Stimulated activated CD4-positive, alpha-beta T cell treated with anti-CD3 and anti-CD28 coated beads, Interleukin-4, amount 100 ng/mL, for 24 hours (primary cell): ENCODE measurements at places on chromosomes 6 and 20.

- no peak for DNase-seq
Observed at GRCh38 chr6:26604026-26604425, 7.3 kb downstream of the ABT1 start.

DNA sequence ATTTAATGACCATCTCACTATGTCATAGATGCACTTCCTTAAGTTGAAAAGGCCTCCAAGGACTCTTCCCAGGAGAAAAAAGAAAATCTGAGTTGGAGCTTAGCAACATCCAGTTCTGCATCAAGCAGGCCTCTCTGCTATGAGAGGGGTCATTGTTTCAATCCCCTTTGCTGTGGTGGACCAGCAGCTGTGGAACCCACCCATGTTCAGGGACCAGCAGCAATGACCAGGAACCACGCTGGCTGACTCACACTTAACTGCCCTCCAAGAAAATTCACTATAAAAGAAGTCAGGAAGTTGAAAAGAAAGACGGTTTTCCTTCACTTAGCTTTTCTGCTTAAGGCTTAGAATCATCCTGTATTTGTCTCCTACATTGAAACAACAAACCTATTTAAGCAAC is 1062.4 kb upstream of the FLRT3 start:
- no peak for DNase-seq

DNA sequence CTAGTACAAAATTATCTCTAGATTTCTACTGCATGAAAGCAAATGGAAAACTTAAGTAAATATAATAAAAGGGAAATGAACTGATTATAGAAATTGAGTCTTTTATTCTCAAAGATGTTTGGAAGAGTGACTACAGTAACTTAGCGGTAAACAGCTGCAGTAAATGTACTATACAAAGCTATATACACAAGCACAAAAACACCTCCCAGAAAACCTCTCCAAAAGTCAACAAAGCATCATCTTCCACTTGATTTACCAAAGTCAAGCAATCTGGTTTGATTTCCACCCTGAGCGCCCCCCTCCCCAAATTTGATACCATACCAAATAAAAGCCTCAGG is 142.1 kb upstream of the SHLD1 start:
- no peak for DNase-seq

DNA sequence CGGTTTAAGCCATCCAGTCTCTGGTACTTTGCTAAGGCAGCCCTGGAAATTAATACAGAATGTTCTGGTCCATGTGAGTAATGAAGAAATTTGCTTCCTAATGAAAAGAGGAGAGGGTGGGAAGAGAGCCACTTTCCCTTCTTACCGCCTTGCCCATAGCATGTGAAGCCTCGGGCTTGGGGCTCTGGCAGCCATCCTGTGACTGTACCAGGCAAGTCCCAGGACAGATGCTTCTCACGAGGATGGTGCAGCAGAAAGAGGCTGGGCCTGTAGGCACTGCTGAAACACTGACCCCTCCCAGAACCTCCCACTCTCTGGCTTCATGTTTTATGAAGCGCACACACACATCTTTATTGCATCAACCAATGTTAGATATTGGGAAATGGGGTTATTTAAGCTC is 74.8 kb downstream of the IYD start:
- DNase-seq = no peak

DNA sequence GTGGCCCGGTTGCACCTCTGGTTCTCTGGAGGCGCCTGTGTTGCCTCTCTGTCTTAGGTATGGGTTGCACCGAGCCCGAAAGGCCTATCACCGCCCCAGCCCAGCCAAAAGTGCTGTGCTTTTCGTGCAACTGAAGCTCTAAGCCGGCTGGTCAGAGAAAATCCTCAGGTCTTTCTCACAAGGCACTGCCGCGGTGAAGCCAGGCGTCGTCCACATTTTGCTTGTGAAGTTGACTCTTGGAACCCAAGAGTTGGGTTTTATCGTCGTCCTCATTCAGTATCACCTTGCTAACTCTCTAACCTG is 726 bp upstream of the EMILIN3 start:
- no peak for DNase-seq

GRCh38 chr20:47576516-47577033 is 74.9 kb downstream of the NCOA3 start:
- DNase-seq = no peak

DNA sequence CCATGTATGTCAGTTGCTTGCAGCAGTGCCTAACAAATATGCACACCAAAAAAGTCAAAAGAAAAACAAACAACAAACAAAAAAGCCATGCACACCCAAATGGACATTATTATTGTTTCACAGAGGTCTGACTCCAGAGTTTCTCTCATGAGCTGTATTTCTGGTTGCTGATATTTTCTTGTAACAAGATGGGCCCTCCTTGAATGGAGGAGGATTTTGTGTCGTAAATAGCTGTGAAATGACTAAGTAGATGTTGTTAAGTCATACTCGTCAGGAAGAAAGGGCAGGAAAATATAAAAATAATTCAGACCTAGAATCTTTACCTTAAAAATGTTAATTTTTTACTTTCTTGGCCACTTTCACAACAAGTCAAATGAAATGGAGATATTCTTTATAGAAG is 96.0 kb downstream of the PLEKHG1 start:
- DNase-seq = no peak

DNA sequence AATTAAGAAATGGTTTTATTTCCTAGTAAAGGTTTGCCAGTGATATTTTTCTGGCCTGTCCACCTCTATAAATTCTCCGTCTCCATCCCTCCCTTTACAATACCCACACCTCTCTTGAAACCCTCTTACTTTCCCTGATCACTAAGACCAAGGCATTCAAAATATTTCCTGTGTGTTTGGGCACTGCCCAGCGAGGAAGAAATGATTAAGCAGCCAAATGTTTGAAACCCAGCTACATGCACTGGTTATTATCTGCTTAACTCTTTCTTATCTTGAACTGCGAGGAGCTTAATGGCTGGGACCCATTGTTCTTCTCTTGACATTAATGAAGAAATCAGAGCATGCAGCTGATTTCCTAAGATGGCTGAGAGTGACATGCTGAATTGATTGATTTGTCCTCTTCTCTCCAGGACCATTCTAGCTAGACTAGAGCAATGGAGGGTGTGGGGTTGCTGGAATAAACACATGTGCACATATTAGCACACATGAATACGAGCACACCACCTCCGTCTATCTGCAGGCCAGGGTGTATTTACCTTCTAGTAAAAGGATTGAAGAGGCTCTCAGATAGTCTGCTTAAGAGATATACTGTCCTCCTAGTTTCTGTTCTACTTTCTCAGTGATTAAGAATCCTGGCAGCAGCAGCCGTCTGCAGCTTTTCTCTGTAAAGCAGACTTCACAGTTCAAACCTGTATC is 46.1 kb upstream of the PRDM1 start:
- no peak for DNase-seq

DNA sequence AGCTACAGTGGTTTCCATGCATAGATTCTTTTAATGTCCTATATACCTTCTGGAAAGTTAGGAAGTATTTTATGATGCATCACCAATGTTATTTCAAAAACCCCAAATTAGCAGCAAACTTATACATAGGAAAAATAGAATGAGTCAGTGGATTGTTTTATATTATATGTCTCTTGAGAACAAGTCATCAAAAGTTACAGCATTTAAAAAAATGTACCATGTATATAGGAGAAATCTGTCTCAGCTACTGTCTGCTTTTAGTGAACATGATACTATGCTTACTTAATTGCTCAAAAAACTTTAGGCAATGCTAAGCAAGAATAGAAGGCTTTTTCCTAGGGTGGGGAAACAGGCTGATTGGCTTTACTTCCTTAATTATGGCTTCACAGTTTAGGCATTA is 365.3 kb downstream of the SAMD5 start:
- DNase-seq = no peak

- DNase-seq = no peak
Observed at GRCh38 chr6:15313367-15313766, 67.5 kb downstream of the JARID2 start.

DNA sequence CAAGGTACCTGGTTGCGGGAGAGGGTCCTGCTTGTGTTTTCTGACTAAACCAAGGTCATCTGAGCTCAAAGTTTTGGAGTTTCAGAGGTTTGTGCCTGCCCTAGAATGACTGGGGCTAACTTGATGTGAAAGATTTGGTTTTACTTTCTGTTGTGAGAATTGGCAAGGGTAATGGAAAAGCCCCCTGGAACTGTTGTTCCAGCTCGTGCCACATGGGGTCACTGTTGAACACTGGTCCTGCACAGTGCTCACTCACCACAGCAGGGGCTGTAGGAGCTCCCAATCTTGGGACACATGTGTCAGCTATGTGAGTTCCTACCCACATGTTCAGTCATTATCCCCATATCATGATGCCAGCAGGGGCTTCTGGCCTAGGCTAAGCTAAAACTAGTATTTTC is 6.5 kb downstream of the TGM6 start:
- DNase-seq = peak; percentile 47

DNA sequence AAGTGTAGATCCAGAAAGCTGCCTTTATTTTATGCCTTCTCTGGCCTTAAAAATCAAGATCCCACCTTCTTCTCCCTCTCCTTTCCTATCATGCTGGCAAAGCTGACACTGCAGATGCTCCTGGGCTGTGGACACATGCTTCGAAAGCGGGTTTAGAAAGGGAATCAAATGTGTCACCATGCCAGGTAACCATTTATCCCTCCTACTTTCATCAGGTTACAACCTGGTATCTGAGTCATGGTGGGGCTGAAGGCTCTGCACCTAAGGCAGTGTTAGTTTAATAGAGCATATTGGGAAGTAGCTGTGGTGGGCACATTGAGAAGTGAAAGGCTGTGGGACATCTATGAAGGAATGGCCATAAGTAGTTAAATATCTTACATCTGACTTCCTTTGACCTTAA is 69.8 kb downstream of the GJA1 start:
- DNase-seq = no peak
